T-helper 2 cell (primary cell): ENCODE measurements at places on chromosomes 5 and 9.

DNA sequence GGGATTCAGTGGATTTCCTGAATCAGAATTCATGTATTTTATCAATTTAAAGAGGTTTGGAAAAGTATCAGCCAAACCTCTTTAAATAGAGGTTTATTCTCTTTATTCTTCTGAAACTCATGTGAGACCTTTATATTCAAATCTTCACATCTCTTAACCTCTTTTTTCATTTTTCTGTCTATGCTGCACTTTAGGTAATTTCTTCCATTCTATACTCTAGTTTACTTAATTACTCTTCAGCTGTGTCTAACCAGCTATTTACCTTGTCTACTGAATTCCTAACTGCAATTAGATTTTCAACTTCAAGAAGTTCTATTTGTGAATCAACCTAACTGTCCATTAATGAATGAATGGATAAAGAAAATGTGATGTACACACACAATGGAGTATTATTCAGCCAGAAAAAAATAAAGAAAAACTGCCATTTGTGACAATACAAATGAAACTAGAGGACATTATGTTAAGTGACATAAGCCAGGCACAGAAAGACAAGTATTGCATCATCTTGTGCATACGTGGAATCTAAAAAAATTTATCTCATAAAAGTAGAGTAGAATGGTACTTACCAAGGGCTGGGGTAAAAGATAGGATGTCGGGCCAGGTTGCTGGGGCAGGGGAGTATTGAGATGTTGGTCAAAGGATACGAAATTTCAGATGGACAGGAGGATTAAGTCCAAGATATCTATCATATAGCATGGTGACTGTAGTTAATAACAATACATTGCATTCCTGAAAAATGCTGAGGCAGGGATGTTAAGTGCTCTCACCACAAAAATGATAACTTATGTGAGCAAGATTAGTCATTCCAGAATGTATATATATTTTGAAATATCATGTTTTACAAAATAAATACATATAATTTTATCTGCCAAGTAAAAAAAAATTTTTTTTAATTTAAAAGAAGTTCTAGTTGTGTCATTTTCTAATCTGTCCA, 129.5 kb upstream of the LRRTM2 start:
- DNase-seq: no peak

DNA sequence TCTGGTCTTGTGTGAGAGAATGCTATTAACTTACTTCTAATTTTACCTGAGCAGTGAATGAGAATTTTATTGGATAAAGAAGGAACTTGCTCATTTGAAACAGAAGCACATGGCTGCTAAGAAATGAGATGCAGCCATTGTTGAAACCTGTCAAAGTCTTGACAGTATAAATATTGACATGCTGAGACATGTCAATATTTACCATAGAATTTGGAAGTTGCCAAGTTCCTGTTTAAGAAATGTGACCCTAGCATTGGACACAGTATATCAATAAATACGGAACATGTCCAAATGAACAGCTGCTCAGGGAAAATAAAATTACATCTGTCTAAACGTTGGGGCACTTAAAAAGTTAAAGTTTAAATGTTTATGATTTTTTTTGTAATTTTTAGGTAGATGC, 7.8 kb downstream of the XRCC4 start:
- no peak for DNase-seq

GRCh38 chr9:113600023-113600823, 136.7 kb downstream of the RGS3 start:
- DNase-seq: no peak

GRCh38 chr5:74415695-74416102, 224.8 kb downstream of the ENC1 start:
- DNase-seq: no peak

DNA sequence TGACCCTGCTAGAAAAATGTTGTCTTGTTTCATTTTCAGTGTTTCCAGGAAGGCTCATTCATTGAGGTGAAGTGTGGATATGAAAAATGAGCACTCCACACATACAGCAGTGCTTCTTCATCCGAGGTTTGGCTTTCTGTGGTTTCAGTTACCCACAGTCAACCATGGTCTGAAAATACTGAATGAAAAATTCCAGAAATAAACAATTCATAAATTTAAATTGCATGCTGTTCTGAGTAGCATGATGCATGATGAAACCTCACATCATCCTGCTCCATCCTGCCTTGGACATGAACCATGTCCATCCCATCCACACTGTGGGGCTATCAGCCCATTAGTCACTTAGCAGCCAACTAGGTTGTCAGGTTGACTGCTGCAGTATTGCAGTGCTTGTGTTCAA, 10.4 kb upstream of the SLC45A2 start:
- peak; percentile 37 for DNase-seq

GRCh38 chr9:72687331-72687730, 165.9 kb downstream of the TMC1 start:
- DNase-seq: no peak

DNA sequence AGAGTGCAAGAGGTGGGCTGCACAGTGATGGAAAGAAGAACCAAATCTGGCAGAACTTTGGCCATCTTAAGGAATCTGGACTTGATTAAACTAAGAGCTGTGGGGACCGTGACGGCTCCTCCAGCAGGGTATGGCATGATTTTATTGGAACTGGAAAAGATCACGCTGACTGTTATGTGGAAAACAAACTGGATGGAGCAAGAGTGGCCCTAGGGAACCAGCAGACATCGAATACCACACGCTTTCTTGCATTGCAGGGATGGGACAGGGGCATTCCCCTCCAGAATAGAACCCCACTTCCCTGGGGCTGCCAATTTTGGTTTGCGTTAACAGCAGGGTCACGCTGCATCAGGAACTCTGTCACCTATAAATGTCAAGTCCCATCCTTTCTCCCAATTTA, 38.8 kb downstream of the INSYN2B start:
- no peak for DNase-seq

DNA sequence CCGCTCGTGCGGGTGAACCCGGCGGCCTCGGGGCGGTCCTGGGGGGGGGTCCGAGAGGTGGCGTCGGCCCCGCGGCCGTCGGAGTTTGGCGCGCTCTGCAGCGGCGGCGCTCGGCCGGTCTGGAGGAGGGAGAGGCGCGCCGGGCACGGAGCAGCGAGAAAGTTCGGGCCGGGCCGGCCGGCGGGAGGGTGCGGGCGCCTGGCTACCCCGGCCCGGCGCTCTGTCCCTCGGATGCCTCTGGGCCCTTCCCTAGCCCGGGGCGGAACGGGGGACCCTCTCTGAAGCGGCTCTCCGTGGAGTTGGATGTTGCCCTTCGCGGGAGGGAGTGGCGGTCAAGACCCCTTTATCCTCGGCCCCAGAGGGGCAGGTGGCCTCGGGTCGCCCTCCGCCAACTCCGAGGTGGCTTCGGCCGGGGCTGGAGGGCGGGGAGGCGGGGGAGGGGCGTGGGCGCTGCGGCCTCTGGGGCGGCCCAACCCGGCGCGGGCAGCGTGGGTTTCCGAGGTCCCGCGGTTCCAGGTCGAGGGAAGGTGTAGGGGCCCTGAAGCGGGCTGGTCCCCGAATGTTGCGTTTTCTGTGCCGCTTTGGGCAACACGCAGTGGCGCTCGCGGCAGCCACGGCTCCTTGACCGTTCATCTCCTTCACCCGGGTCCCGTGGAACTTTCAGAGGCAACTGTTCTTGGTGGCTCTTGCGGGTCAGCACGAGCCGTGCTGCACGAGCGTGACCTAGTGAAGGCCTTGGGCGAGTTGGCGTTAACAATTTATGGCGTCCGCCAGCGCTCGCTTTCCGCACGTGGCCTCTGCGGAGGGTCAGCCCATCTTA, 290.5 kb downstream of the DOCK8 start:
- DNase-seq: no peak

GRCh38 chr5:178331491-178331996, 98.9 kb upstream of the PHYKPL start:
- no peak for DNase-seq

DNA sequence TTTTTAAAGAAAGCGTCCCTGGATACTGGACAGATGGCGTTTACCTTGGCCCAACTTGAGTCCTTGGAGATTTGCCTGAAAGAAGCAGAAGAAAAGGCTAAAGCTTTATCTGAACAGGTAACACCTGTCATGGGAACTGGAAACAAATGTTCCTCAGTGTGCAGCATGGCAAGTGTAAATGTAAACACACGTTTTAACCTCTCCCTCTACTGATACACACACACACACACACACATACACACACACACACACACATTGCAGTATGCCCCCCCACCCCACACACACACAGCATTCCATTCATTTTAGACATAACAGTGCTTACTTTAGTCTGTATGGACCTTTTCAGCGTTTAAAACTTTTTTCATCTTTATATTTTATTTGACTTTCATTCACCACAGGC, 51.1 kb downstream of the CCDC192 start:
- DNase-seq: no peak

- peak; percentile 97 for DNase-seq
Observed at GRCh38 chr5:65624025-65624570, at the start of gene TRIM23. TRIM23 (minus strand) TSS chr5:65624333; CDS start chr5:65624274, 59 bp downstream.

- DNase-seq: no peak
Observed at GRCh38 chr5:64457846-64458245, 48.0 kb upstream of the RGS7BP start.

DNA sequence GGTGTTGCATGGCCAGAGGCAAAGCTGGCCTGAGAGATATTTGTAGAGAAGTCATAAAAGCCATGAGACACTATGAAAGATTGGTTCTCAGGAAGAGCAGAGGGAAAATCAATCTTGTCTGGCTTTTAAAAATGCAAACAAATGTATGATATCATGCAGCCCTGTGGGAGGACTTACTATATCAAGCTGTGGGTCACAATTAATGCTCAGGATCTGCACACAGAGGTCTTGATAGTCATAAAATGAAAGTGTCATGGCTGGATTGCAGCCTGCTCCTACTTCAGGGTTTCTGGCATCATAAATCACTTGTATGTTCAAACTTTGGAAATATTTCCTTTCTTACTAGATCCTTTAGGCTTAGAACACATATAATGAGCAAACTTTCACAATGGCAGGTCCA, 151.5 kb downstream of the SEMA6A start:
- DNase-seq: no peak

- DNase-seq: no peak
Observed at GRCh38 chr5:76041863-76042262, 41.3 kb upstream of the SV2C start.

- DNase-seq: no peak
Observed at GRCh38 chr5:120586646-120587045, 122.5 kb downstream of the PRR16 start.

DNA sequence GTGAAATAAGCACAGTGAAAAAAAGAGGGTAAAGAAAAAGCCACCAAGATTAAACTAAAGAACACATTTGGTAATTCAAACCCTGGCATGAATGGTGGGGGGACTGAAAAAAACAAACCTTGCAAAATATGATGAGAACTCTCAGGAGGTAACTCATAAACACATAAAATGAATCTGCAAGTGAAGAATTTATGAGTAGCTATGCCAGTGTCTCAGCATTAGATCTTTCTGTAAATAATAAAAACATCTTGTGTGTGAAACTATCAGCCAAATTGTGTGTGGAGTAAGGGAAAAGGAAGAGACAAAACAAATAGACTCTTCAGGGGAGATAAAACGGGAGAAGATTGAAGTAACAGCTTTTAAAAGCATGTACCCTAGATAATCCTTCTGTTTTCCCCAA, 129.6 kb upstream of the SPEF2 start:
- DNase-seq: no peak

DNA sequence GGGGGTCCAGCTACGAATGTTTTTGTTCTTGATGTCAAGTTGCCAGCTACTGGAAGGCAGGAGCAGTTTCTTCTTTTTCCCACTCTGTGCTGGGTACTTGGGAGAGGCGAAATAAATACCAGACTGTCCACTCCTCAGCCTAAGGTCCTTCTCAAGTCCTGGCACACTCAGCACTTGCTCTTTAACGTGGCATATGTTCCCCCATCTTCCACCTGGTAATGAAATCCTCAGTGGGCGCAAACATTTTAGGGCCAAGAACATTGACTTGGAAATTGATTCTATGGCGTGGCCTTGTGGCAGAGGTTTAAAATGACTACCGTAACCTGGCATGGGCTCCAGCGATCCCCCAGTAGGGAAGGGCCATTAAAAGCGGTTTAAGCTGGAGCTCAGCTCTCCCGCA, 51.1 kb upstream of the UBTD2 start:
- no peak for DNase-seq

DNA sequence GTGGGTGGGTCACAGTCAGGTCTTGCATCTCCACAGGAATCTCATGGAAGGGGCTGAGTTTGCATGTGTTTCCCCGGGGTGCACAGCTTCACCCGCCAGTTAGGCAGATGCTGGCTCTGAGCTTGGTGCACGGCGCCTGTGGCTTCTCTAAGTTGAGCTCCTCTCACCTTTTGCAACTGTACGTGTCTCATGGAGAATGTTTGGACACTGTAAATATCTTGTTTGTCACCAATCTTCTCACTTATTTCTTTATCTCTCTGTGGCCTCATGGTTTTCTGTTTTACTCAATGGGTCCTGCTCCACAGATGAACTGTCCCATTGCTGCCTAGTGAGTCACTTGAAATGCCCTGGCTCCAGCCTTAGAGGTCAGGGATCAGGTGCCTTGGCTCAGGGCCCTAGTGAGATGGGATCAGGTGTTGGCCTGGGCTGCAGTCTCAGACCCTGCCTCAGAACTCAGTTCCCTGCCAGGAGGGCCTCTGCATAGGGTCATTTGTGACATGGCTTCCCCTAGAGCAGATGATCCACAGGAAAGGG, 61.6 kb downstream of the WNK2 start:
- no peak for DNase-seq

DNA sequence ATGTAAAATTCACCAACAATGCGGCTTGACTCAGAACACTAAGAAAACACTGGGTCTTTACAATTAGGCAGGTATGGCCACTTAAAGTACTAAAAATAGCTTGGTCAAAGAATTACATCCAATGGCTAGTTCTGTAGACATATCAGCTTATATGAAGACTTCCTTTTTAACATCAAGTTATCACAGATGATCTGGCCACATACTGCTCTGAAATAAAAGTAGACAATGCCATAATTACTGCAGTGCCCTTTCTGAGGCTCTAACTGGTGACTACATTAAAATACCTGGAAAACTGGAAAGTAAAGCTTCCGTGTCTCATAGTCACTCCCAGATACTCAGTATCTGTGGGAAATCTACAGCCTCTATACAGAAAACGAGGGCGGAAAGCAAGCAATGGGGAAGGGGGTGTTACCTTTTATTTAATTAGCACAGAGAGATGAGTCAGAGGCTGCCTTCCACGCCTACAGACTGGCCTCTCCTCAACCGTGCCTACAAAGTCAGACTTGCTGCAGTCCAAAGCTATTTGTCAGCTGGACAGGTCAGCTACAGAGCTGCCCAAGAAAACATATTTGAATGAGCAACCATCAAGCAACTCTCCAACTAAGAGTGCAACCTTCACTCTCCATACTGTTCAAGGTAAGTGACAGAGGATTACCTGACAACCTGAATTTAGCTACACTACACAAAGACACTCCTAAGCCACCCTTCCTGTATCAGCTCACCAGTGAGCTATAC, 8.7 kb downstream of the SERINC5 start:
- no peak for DNase-seq

GRCh38 chr9:37412431-37413151, 9.9 kb upstream of the GRHPR start:
- no peak for DNase-seq

GRCh38 chr5:9733486-9733885, 103.3 kb upstream of the TAS2R1 start:
- no peak for DNase-seq

GRCh38 chr9:136283291-136284235, 20.3 kb downstream of the CCDC187 start:
- DNase-seq: peak; percentile 60

GRCh38 chr9:72565535-72565934, 44.1 kb downstream of the TMC1 start:
- DNase-seq: no peak

- DNase-seq: no peak
Observed at GRCh38 chr5:38369692-38370091, 111.3 kb downstream of the EGFLAM start.
